ENCODE measurements at places on chromosomes 13 and 19. TPM values are rescaled to one million over a fixed set of nuclear protein-coding genes. Genes with fewer than 3 reads are reported as not detected.

DNA sequence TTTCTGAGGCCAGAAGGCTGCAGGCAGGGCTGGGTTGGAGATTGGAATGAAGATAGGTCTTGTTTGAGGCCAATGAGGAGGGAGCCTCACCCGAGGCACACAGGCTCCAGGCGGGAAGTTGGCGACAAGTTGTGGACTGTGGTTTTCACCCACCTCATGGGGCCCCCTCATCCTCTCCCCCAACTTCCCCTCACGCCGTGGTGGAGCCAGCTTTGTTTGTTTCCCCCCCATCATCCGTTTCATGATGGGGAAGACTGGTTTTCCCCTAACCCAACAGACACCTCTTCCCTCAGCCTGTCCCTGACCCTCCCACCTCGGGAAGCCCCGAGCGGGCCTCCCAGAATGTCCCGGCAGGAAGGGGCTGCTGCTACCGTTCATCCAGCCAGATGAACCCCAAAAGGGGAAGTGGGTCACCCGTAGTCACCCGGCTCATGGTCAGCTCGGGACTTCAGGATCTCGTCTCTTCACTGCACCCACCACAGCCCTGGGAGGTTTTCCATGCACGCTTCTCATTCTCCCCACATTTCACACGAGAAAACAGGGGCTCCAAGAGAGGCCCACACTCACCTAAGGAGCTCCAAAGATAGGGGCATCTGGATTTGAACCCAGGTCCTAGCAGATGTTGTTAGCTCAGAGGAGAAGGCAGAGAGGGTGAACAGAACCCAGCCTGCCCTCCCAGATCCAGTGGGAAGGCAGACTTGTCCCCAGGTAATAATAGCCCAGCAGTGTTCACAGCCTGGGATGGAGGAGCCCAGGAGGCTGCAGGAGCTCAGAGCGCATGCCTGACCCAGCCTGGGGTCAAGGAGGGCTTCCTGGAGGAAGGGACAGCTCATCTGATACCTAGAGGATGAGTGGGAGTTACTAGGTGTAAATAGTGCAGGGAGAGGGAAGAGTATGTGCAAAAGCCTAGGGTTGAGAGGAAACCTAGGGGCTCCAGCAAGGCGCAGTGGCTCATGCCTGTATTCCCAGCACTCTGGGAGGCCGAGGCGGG lies 23.5 kb downstream of the CEACAM16 start:
- H3K4me3 ChIP-seq: no peak overlapping the region
- no peaks in the 10 kb centered on the region for H3K36me3 ChIP-seq
- no peaks in the 10 kb centered on the region for H3K27me3 ChIP-seq
- H3K27ac ChIP-seq: no peak overlapping the region
- no peak for DNase-seq

GRCh38 chr13:58587183-58587582 lies 955.6 kb downstream of the PCDH17 start:
- no peak for DNase-seq
- no peak overlapping the region for H3K4me3 ChIP-seq
- H3K36me3 ChIP-seq: no peaks in the 10 kb centered on the region
- H3K4me1 ChIP-seq: no peaks in the 10 kb centered on the region
- H3K27ac ChIP-seq: no peak overlapping the region

DNA sequence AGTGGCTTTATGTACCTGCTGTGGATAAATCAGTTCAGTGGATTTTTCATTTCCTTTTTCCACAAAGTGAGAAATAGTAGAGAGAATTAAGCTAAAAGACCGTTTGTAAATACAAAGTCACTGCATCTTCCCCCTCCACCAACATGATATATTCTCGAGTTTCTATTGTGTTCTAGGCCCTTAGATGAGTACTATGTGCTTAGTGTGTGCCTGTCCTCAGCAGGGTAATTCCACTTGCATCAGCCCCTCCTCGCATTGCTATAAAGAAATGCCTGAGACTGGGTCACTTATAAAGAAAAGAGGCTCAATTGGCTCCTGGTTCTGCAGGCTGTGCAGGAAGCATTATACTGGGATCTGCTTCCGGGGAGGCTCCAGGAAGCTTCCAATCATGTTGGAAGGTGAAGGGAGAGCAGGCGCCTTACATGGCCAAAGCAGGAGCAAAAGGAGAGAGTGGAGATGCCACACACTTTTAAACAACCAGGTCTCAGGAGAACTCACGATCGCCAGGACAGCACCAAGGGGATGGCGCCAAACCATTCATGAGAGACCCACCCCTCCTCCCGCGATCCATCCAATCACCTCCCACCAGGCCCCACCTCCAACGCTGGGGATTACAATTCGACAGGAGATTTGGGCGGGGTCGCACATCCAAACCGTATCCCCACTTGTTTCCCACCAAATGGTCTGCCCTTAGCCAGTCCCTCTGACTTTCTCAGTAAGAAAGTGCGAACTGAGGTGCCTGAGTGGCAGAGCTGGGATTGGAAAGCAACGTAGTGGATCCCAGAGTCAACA lies 102.3 kb upstream of the ABCC4 start:
- DNase-seq: no peak
- H3K36me3 ChIP-seq: no peaks in the 10 kb centered on the region
- peaks cover 10% of the 10 kb centered on the region for H3K4me1 ChIP-seq
- H3K27ac ChIP-seq: no peak overlapping the region

GRCh38 chr19:6721138-6721474 lies 656 bp upstream of the C3 start:
- peaks cover 37% of the 10 kb centered on the region for H3K4me1 ChIP-seq
- no peak overlapping the region for H3K4me3 ChIP-seq
- H3K27ac ChIP-seq: no peak overlapping the region
- H3K27me3 ChIP-seq: peaks cover 10% of the 10 kb centered on the region

DNA sequence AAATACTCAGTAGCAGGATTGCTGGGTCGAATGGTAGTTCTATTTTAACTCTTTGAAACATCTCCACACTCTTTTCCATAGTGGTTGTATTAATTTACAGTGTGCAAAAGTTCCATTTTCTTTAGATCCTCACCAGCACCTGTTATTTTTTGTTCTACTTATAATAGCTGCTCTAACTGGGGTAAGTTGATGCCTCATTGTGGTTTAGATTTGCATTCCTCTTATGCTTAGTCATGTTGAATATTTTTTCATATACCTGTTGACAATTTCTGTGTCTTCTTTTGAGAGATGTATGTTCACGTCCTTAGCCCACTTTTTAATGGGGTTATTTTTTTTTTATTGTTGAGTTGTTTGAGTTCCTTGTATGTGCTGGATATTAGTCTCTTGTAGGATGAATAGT lies 144.6 kb downstream of the NBEA start:
- no peak overlapping the region for H3K27ac ChIP-seq
- no peak for DNase-seq
- no peak overlapping the region for H3K4me3 ChIP-seq
- no peaks in the 10 kb centered on the region for H3K36me3 ChIP-seq

DNA sequence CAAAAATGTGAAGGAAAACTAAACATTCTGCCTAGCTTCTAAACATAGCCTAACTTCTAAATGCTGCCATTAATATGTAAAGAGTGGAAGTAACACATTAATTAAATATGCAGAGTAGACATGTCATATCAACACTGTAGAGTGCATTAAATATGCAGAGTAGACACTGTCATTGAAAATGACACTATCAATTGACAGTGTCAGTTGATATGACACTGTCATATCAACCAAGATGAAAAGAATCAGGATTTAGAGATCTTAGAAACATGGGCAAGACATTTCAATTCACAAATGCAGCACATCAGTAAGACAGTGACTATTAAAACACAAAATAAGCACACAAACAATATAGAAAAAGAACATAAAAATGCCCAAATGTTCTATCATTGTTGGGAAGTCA lies 25.3 kb downstream of the ESD start:
- no peak overlapping the region for H3K4me3 ChIP-seq
- no peaks in the 10 kb centered on the region for H3K4me1 ChIP-seq
- H3K27me3 ChIP-seq: no peaks in the 10 kb centered on the region
- DNase-seq: no peak

- no peak overlapping the region for H3K27ac ChIP-seq
- H3K27me3 ChIP-seq: peaks cover 10% of the 10 kb centered on the region
- H3K36me3 ChIP-seq: no peaks in the 10 kb centered on the region
- no peak overlapping the region for H3K4me3 ChIP-seq
- no peaks in the 10 kb centered on the region for H3K4me1 ChIP-seq
- no peak for DNase-seq
These were observed 18.9 kb upstream of the IPO5 start for GRCh38 chr13:97934590-97934989.

The SPC24 gene
- 68.2 TPM for total RNA-seq

GRCh38 chr13:105118426-105118985 lies 1417.0 kb downstream of the EFNB2 start:
- no peak for DNase-seq
- no peaks in the 10 kb centered on the region for H3K4me1 ChIP-seq
- no peak overlapping the region for H3K4me3 ChIP-seq
- H3K27me3 ChIP-seq: no peaks in the 10 kb centered on the region
- no peaks in the 10 kb centered on the region for H3K36me3 ChIP-seq
- H3K27ac ChIP-seq: no peak overlapping the region

GRCh38 chr13:45353895-45354294 lies 12.9 kb upstream of the TPT1 start:
- peaks cover 26% of the 10 kb centered on the region for H3K4me1 ChIP-seq
- H3K27me3 ChIP-seq: no peaks in the 10 kb centered on the region
- DNase-seq: no peak
- peaks cover 59% of the 10 kb centered on the region for H3K36me3 ChIP-seq
- H3K4me3 ChIP-seq: no peak overlapping the region
- peak overlapping the region; percentile 6 for H3K27ac ChIP-seq

The TPTE2 gene
- 0.18 TPM for total RNA-seq

The SWSAP1 gene
- 2.9 TPM for total RNA-seq

GRCh38 chr13:44125943-44126469 lies 246.3 kb downstream of the LACC1 start:
- H3K27me3 ChIP-seq: peaks cover 10% of the 10 kb centered on the region
- H3K36me3 ChIP-seq: no peaks in the 10 kb centered on the region
- no peak overlapping the region for H3K4me3 ChIP-seq
- no peaks in the 10 kb centered on the region for H3K4me1 ChIP-seq

GRCh38 chr13:107551521-107551920 lies 663.8 kb downstream of the LIG4 start:
- no peak overlapping the region for H3K27ac ChIP-seq
- H3K36me3 ChIP-seq: no peaks in the 10 kb centered on the region
- H3K27me3 ChIP-seq: no peaks in the 10 kb centered on the region
- H3K4me1 ChIP-seq: no peaks in the 10 kb centered on the region

DNA sequence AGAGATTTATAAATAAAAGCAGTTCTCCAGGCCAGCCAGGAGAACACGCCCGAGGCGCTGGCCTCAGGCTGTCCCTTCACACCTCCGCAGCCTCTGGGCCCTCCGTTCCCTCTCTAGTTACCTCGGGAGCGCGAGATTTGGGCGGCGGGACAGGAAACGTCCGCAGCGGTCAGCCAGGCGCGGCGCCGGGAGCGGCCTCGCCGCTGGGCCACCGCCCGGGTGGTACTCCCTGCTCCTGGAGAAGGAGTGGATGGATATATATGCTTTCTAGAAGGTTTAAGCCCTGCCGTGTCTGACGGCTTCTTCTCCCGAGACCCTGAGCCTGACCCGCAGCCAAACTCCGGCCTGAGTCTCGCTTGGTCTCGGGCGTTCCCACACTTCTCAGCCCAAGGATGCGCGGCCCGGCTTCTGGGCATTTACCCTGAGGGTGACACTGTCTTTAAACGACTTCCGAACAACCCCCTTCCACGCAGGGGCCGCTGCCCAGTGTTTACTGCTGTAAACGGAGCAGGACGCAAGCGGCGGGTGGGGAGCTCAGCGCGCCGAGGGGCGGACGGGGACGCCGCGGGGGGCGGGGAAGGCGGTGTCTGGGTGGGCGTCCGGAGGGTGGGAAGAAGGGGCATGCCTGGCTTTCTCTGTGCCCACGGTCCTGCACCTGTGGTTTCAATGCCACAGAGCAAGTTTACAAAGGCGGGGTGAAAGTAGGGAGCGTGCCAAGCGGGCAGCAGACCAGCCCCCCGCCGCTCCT lies 2.0 kb upstream of the ZIC2 start:
- no peak for DNase-seq
- H3K4me3 ChIP-seq: peak overlapping the region; percentile 10
- H3K27ac ChIP-seq: no peak overlapping the region

- DNase-seq: no peak
- H3K4me3 ChIP-seq: no peak overlapping the region
- H3K27me3 ChIP-seq: peaks cover 9% of the 10 kb centered on the region
- H3K36me3 ChIP-seq: no peaks in the 10 kb centered on the region
- no peaks in the 10 kb centered on the region for H3K4me1 ChIP-seq
These were observed 169.8 kb downstream of the ATP8A2 start for GRCh38 chr13:25541434-25542123.

DNA sequence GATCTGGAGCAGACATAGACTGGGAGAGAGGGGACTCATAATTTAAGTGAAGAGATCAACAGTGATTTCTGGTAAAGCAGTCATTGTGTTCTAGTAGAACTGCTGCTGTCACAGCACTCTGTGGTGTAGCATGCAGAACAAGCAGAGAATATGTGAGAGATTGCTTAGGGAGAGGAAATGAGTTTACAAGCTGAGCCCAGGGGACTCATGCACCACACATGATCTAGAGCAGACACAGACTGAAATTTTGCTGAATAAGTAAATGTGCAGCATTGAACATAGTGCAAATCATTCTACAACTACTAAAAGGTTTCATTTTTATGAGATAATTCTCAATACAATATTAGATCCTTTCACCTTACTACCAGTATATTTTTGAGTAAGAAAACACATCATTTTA lies 125.7 kb downstream of the MYO16 start:
- H3K4me3 ChIP-seq: no peak overlapping the region
- H3K27me3 ChIP-seq: no peaks in the 10 kb centered on the region
- H3K36me3 ChIP-seq: no peaks in the 10 kb centered on the region
- H3K4me1 ChIP-seq: no peaks in the 10 kb centered on the region

The CYP4F22 gene
- total RNA-seq: 1.4 TPM

- no peak for DNase-seq
- H3K4me1 ChIP-seq: peaks cover 9% of the 10 kb centered on the region
- no peak overlapping the region for H3K27ac ChIP-seq
- H3K36me3 ChIP-seq: no peaks in the 10 kb centered on the region
- no peaks in the 10 kb centered on the region for H3K27me3 ChIP-seq
- no peak overlapping the region for H3K4me3 ChIP-seq
These were observed 69.6 kb downstream of the RYR1 start for GRCh38 chr19:38503077-38503410.

DNA sequence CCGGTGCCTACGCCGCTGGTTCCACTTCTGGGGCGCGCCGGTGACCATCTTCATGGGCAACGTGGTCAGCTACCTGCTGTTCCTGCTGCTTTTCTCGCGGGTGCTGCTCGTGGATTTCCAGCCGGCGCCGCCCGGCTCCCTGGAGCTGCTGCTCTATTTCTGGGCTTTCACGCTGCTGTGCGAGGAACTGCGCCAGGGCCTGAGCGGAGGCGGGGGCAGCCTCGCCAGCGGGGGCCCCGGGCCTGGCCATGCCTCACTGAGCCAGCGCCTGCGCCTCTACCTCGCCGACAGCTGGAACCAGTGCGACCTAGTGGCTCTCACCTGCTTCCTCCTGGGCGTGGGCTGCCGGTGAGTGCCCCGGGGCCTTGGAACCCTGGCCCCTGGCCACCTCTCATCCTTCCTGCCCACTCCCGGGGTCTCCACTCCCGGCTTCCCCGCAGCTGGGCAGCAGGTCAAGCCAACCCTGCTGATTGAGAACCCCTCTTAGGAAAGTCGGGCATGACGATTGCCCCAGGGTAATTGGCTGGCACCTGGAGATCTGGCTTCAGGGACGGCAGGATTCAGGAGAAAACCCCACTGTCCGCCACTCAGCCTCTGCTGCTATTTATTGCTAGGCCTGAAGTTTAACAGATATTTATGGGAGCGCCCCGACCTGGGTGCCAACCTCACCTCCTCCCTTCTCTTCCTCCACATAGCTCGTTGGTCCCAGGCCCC lies 39.1 kb downstream of the TRPM4 start:
- no peak for DNase-seq
- H3K36me3 ChIP-seq: no peaks in the 10 kb centered on the region
- no peak overlapping the region for H3K4me3 ChIP-seq
- no peak overlapping the region for H3K27ac ChIP-seq

The IQCN gene
- 1.7 TPM for total RNA-seq

GRCh38 chr13:43227721-43228120 lies 204.3 kb downstream of the DNAJC15 start:
- H3K36me3 ChIP-seq: no peaks in the 10 kb centered on the region
- no peak overlapping the region for H3K27ac ChIP-seq
- DNase-seq: no peak
